Forelimb muscle (tissue), 1 donor: ENCODE measurements at places on chromosomes 5 and 9. TPM values are rescaled to one million over a fixed set of nuclear protein-coding genes. Genes with fewer than 3 reads are reported as not detected.

The ARL14EPL gene
- polyA plus RNA-seq: not detected

The NEUROG1 gene
- not detected for polyA plus RNA-seq

The PCDHGB4 gene
- polyA plus RNA-seq: 1.7 TPM

The C1QTNF3 gene
- 91.7 TPM for polyA plus RNA-seq

The GFI1B gene
- polyA plus RNA-seq: 0.39 TPM
